Activated T-cell treated with anti-CD3 and anti-CD28 coated beads, Interleukin-2, amount 50 U/mL, for 1 hour (primary cell): ENCODE measurements at places on chromosomes 4 and X.

DNA sequence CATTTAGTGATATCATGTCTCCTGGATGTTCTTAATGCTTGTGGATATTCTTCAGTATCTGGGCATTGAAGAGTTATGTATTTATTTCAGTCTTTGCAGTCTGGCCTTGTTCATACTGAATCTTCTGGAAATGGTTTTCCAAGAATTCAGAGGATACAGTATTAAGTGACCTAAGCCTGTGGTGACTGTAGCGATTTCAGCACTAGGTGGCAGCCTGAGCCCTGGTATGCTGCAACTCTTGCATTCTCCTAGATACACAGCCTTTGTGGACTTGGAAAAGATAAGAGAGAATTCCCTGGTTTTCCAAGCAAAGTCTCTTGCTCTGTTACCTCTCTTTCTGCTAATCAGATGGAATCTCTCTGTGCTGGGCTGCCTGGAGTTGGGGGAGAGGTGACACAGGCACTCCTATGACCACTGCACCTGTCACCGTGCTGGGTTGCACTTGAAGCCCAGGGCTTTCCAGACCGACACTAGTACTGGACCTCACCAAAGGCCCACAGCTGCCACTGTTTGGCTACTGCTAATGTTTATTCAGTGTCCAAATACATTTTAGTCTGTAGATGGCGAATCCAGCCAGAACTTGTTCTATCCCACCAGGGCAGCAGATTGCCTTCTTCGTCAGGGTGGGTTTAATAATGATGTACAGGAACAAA is 19.3 kb upstream of the SPIN2A start:
- DNase-seq: no peak

DNA sequence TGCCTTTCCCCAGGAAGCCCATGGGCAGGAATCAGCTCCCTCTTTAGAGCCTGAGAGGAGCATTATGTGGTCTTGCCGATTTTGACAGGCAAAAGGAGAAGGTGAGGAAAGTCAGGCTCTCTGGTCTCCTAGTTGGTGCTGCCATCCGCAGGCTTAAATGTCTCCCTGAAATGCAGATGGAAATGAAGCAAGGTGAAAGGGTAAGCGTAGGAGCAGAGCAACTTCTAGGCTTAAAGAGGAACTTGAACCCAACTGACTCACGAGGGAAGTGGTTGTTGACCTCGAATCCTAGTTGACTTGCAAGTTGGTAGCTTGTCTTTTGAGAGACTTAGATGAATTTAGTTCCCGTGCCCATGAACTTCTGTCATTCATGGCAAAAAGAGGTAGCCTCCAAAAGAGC is 205.9 kb downstream of the PTTG2 start:
- no peak for DNase-seq

DNA sequence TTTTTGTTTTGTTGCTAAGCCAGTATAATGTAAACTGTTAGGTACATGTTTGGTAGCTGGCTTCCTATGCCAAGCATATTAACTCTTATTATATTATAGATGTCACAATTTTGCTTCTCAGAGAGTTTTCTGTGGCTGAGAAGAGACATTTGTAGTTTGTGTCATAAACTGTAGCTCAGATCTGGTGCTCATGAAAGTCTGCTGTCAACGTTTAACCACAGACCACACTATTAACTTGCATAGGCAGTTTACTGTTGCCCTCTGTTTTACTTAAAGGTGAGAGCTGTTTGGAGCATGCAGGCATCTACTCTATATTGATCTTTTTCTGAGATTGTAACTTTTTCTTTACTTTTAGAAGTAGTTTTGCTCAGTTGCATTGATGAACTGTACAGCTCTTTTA is 166.8 kb downstream of the TLL1 start:
- no peak for DNase-seq

- DNase-seq: no peak
These were observed 1.2 kb upstream of the DNAJB14 start for GRCh38 chr4:99947608-99948007.

DNA sequence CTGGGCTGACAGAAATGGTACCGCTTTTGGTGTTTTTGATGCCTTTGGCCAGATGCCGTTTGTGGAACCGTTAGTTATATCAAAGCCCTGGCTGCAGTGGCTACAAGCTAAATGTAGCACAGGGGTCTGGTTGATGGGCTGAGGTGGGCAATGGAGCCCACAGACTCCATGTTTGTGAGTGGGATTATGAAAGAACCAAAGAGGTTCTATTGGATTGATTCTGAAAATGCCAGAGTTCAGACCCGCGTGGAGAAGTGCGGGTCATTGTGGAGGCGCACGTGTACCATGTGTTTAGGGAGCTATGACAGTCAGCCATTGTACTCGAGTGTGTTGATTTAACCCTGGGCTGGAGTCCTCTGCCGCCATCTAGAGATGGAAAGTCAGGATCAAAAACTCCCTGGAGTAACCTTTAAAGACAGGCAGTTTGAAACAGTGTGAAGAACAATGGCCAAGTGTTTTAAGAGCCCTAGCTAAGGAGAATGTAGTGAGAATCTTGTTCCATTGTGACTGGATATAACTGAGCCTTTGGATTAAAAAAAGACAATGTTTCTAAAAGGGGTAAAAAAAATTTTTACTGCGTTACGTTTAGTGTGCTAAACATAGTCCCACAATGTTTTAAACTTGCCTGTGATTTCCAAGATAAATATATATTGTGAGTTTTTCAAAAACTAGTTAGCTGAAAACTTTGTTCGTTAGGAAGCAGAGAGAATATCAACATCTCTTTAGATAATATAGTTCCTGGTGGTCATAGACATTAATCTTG is 12.7 kb downstream of the ART3 start:
- no peak for DNase-seq

DNA sequence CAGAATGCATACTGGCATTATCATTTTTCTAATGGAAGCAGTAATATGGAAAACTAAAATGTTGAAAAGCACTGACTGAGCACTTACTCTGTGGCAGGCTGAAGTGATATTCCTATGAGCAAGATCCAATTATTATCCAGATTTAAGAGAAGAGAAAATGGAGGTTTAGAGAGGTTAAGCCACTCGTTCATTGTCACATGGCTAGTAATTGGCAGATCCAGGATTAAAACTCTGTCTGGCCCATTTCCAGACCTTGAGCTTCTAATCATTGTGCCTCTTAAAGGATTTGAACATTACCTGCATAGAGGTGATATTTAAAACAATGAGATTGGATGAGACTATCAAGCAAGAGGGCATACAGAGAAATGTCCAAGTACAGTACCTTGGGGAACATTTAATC is 80.6 kb downstream of the MFAP3L start:
- DNase-seq: no peak

DNA sequence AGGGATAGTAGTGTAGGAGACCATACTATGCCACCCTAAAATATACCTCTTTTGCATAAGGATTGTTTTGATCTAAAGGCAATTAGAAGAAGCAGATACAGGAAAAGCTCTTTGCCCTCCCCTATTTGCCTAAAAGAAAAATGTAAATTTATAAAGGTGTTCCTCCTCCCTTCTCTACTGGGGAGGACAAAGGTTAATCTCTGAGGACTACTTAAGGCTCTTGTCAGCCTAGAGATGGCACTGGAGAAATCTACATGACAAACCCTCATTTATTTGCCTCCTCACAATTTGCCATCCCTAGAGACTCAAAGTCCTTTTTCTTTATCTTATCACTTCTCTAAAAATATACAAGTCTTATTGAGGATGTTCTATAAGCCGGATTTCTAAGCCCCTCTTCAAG is 1021.8 kb downstream of the STPG2 start:
- no peak for DNase-seq

GRCh38 chrX:116862340-116862739 is 399.6 kb upstream of the CT83 start:
- no peak for DNase-seq

DNA sequence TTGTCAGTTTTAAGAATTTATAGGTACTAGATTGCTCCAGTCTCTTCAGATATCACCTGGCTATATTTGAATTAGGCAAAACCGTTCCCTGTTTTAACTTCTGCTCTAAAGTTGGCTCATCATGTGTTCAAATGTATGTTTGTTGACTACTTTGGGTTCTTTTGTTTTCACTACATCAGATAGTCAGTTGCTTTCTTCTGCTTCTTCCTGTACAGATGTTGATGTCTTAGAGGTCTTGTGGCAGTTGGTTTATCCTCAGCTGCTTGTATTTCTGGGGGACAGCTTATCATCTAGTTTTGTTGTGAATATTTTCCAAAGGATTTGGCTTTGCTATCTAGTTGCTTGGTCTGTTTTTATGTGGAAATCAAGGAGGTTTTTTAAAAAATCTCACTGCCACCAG is 28.0 kb downstream of the TBC1D19 start:
- no peak for DNase-seq

DNA sequence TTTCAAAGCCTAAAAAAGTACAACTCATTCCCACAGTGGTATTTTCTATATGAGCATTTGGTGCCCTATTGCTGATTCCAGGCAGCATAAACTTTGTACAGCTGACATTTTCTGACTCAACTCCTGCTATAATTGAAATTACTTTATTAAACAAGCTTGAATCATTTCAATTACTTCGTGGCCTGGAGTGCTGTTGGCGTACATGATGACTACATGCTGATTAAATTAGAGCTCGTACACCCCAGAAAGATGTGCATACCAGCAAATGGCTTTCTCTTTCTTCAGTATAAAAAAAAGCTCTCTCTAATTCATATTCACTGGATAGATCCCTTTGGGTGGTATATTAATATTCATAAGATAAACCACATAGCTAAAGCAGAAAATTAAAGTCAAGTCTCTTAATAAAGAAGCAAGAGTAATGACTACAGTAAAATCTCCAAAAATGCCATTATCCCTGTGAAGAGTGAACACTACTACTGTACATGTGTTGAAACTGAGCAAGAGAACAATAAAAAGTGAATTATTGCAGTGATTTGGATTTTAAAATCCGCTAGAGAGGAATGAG is 245.0 kb upstream of the IGFBP7 start:
- no peak for DNase-seq

GRCh38 chr4:82528074-82528473 is 33.7 kb downstream of the TMEM150C start:
- no peak for DNase-seq

DNA sequence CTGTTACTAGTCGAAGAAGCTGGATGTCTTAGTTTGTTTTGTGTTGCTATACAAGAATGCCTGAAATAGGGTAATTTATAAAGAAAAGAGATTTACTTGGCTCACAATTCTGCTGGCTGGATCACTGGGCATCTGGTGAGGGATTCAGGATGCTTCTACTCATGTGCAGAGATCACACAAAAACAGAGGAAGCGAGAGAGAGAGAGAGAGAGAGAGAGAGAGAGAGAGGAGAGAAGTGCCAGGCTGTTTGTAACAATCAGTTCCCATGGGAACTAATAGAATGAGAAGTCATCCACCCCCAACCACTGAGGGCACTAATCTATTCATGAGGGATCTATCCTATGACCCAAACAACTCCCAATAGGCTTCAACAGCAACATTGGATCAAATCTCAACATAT is 66.2 kb upstream of the FAM9A start:
- no peak for DNase-seq

DNA sequence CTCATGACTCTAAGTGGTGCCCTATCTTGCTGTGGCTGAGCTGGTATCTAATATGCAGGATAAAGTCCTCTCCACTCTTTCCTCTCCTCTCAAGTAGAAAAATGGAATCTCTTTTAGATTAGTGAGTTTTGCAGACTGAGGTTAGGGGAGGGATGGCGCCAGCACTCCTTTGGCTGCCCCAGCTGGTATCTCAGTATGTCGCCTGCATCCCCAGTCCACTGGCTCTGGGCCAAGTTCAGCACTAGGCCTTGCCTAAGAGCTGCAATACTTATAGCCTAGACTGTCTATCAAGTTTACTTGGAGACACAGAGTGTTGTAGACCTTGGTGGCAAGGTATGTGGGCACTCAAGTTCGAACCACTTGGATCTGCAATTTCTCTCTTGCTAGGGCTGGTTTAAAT is 351.3 kb downstream of the NAP1L3 start:
- DNase-seq: no peak

- no peak for DNase-seq
These were observed 20.5 kb downstream of the RWDD4 start for GRCh38 chr4:183638436-183638835.

DNA sequence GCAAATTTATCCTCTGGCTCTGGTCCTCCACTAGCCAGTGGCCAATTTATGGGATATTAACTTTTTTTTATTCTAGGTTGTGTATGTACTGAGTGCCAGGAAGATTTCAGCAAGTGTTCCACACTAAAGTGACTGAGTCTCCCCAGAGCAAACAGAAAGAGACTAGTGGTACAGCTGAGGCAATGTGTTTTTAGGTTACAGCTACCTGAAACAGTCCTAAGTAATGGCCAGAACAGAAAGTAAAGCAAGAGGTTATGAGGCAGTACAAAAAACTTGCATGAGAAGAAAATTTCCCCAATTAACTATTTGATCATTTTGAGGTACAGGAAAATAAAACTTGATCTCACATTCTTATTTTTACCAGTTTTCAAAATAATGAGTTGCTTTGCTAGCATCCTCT is 31.2 kb downstream of the PRDM8 start:
- no peak for DNase-seq

DNA sequence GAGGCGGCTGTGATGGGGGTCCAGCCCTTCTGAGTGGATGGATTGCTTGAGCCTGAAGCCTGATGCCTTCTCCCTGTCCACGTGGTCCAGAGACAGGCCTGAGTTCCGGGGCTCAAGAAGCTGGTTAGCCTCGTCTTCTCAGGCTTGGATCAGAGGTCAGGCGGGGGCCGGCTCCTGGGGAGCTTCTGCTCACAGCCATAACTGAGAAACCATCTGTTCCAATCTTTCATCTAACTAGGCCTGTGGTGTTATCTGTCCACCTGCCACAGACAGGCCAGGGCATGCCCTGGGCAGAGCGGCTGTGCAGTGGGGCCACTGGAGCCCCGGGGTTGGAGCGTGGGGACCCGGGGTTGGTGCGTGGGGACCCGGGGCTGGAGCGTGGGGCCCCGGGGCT is 63.1 kb downstream of the SORCS2 start:
- DNase-seq: no peak

- DNase-seq: no peak
These were observed 151.2 kb upstream of the AMOT start for GRCh38 chrX:112991801-112992200.

DNA sequence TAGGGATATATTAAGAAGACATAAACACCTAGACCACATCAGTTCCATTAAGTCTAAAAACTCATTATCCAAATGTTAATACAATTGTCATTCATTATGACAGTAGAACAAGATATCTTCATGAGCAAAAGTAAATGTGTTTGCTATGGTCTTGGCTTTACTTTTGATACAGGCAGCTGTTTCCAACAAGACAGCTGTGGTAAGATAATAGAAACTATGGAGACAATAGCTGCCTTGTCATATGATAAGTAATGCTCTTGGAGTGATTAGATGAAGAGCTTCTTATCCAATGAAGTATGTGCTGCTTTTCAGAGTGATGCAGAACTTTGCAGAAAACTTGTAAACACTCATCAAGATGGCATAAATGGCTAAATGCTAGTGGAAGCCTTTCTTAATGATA is 1066.0 kb downstream of the FSTL5 start:
- DNase-seq: no peak

DNA sequence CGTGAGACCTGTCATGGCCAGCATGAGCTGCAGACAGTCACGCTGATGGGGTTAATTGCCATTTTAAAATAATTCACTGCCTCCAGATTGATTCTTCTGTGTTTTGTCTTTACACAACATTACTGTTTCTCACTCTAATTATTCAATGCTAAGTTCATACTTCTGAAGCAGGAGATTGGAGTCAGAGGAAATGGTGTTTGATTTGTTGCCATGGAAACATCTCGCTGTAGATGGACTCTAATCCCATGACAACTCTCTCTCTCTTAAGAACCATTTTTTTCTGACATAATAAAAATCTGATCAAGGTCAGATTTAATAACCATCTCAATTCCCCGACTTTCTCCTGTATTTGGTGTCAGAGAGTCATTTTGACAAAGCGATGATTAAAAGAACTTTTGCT is 209.0 kb downstream of the IDS start:
- DNase-seq: no peak
